Dermis blood vessel endothelial cell (primary cell): ENCODE measurements at places on chromosomes 7 and 10. TPM values are rescaled to one million over a fixed set of nuclear protein-coding genes. Genes with fewer than 3 reads are reported as not detected.

The WNT8B gene
- not detected in 2 replicates for total RNA-seq

The AGR2 gene
- 0.51 TPM in 1 of 2 replicates, not detected in the other for total RNA-seq

The SPDYE5 gene
- not detected in 2 replicates for total RNA-seq

The TLX1 gene
- total RNA-seq: not detected in 2 replicates

The STAG3 gene
- total RNA-seq: 0.17 and 0.23 TPM in 2 replicates

The OR6B1 gene
- not detected in 2 replicates for total RNA-seq

The ADAM8 gene
- total RNA-seq: 0.14 and 0.68 TPM in 2 replicates

The SCIN gene
- 0.17 and 2.6 TPM in 2 replicates for total RNA-seq

The LRRC18 gene
- total RNA-seq: not detected in 2 replicates

The ELN gene
- 4.4 and 5.4 TPM in 2 replicates for total RNA-seq

The CRHR2 gene
- total RNA-seq: not detected in 2 replicates

The ZNF804B gene
- not detected in 2 replicates for total RNA-seq

The GPR15LG gene
- 0.47 TPM in 1 of 2 replicates, not detected in the other for total RNA-seq

The ECHDC3 gene
- total RNA-seq: 17.4 and 26.0 TPM in 2 replicates
